ENCODE measurements at places on chromosomes 5 and 9.

GRCh38 chr5:56168066-56168478 lies 65.1 kb downstream of the ANKRD55 start:
- no peaks in the 10 kb centered on the region for H3K36me3 ChIP-seq
- no peak overlapping the region for H3K27ac ChIP-seq
- H3K27me3 ChIP-seq, result peaks cover 3% of the 10 kb centered on the region
- no peak for DNase-seq
- H3K4me3 ChIP-seq, result no peak overlapping the region
- peaks cover 8% of the 10 kb centered on the region for H3K4me1 ChIP-seq

GRCh38 chr5:101897914-101898313 lies 398.2 kb downstream of the SLCO4C1 start:
- H3K4me1 ChIP-seq, result peaks cover 11% of the 10 kb centered on the region
- H3K4me3 ChIP-seq, result peak overlapping the region; percentile 28
- no peaks in the 10 kb centered on the region for H3K36me3 ChIP-seq
- H3K27ac ChIP-seq, result peak overlapping the region; percentile 92
- H3K27me3 ChIP-seq, result peaks cover 4% of the 10 kb centered on the region

- no peak for DNase-seq
- H3K27ac ChIP-seq, result no peak overlapping the region
- no peak overlapping the region for H3K4me3 ChIP-seq
- no peaks in the 10 kb centered on the region for H3K36me3 ChIP-seq
- H3K27me3 ChIP-seq, result no peaks in the 10 kb centered on the region
- peaks cover 3% of the 10 kb centered on the region for H3K4me1 ChIP-seq
These were observed 116.7 kb upstream of the HAPLN1 start for GRCh38 chr5:83837265-83837907.

DNA sequence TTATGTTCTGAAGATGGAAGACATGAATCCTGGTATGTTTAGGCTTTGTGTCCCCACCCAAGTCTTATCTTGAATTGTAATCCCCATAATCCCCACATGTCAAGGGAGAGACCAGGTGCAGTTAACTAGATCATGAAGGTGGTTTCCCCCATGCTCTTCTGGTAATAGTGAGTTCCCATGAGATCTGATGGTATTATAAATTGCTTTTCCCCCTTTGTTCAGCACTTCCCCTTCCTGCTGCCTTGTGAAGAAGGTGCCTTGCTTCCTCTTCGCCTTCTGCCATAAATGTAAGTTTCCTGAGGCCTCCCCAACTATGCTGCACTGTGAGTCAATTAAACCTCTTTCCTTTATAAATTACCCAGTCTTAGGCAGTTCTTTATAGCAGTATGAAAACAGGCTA lies 229.0 kb downstream of the ARL15 start:
- DNase-seq, result no peak
- no peak overlapping the region for H3K4me3 ChIP-seq
- H3K27me3 ChIP-seq, result no peaks in the 10 kb centered on the region

GRCh38 chr5:52952483-52952882 lies 36.7 kb upstream of the ITGA2 start:
- H3K4me1 ChIP-seq, result no peaks in the 10 kb centered on the region
- H3K27me3 ChIP-seq, result no peaks in the 10 kb centered on the region
- H3K4me3 ChIP-seq, result no peak overlapping the region
